Testis (tissue), 5 donors: ENCODE measurements at places on chromosomes 3 and 15. TPM values are rescaled to one million over a fixed set of nuclear protein-coding genes. Genes with fewer than 3 reads are reported as not detected.

- H3K36me3 ChIP-seq, result no peaks in the 10 kb centered on the region
- DNase-seq, result no peak
- H3K4me3 ChIP-seq, result no peak overlapping the region
- H3K4me1 ChIP-seq, result no peaks in the 10 kb centered on the region
Measured at GRCh38 chr3:112568642-112569041, 6.8 kb downstream of the SLC35A5 start.

DNA sequence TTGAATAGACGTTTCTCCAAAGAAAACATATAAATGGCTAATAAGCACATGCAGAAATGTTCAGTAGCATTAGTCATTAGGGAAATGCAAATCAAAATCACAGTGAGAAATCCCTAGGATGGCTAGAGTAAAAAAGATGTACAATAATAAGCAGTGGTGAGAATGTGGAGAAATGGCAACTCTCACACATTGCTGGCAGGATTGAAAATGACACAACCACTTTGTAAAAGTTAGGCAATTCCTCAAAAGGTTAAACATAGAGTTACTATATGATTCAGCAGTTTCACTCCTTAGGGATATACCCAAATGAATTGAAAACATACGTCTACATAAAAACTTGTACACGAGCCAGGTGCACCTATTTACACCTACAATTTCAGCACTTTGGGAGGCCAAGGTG is 108.7 kb downstream of the ITPR1 start:
- H3K4me3 ChIP-seq, result no peak overlapping the region
- H3K4me1 ChIP-seq, result no peaks in the 10 kb centered on the region

- no peaks in the 10 kb centered on the region for H3K4me1 ChIP-seq
- no peaks in the 10 kb centered on the region for H3K27me3 ChIP-seq
- H3K4me3 ChIP-seq, result no peak overlapping the region
Measured at GRCh38 chr3:190404715-190405114, 16.8 kb downstream of the CLDN16 start.

The OR5H15 gene
- not detected for total RNA-seq

The ANKUB1 gene
- 0.56 TPM for total RNA-seq

The ENTPD3 gene
- 0.50 TPM for total RNA-seq

The TMEM158 gene
- total RNA-seq, result 11.2 TPM
